Psoas muscle (tissue), 8 donors: ENCODE measurements at places on chromosomes 16 and 17. TPM values are rescaled to one million over a fixed set of nuclear protein-coding genes. Genes with fewer than 3 reads are reported as not detected.

C1QL1 gene
- total RNA-seq, result not detected

CDK5R1 gene
- total RNA-seq, result 3.0 TPM

DNA sequence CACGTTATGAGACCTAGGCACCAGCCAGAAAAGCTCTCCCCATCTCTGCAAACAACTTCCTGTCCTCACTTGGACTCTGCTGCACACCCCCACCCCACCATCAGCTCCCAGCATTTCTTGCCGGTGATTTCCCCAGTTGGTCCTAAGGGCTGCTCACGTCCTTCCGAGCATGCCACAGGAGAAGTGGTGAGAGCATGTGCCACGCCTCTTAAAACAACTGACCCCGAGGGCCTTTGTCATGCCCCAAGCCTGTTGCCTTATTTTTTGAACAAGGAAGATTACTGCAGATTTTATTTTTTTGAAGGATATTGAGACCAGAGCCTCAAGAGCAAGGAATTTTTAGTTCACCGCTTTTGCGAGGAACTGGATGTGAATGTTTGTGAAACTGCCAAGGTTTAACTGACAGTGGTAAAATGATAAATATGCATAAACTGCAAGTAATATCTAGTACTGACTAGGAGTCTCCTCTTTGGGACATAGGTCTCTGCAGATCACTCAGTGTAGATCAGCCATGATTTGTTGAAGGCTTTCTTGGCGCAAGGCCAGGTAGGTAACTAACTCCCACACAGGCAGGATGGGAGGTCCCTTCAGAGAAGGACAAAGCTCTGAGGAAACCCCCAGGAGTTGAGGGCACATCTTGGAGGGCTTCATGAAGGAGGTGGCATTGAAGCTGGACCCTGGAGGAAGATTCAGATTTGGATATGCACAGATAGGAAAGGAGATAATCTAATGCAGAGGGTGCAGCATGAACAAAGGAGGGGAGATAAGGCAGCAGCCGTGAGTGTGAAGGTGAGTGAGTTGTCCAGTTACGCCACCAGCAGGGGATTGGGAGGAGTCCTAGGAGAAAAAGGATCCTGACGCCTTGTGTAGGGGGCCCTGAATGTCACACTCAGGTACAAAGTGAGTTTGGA, 44.7 kb downstream of the TMEM132E start:
- no peak for DNase-seq

MT4 gene
- total RNA-seq, result not detected

GRCh38 chr16:27725236-27726000, 175.5 kb downstream of the KATNIP start:
- DNase-seq, result no peak

DNA sequence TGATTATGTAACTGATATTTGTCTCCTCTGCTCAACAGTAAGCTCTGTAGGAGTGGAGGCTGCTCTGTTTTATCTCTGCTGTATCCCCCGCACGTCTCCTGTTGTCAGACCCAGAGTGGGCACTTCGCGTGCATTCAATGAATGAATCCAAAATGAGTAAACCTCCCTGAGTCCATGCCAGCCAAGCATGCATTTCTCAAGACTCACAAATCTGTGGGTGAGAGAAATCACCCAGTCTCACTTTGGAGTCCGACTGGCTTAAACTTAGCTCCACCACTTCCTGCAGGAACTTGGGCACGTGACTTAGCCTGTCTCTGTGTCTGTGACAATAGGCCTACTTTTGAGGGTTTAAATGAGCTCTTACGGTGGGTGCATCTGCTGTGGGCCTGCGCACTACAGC, 3.7 kb downstream of the PNPO start:
- no peak for DNase-seq

DNA sequence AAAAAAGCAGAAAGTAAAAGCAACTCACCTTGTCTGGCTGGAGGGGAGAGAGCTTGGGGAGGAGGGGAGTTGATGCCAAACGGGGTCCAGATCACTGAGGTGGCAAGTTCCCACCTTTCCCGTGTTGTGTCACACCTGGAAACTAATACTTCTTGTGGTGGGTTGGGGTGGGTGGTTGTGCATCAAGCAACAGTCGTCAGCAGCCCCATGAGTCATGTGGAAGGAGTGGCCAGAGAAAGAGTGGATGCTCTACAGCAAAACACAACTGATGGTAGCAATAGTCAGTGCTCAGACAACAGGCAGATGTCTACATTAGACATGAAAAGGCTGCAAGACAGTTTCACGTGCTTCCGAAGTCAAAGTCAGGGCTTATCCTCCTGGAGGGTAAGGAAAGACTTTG, 35.4 kb downstream of the ARSG start:
- no peak for DNase-seq

ITGA3 gene
- total RNA-seq, result 7.8 TPM

C16orf96 gene
- 0.32 TPM for total RNA-seq

SLFN12 gene
- 3.8 TPM for total RNA-seq

- no peak for DNase-seq
Measured at GRCh38 chr16:67516296-67517154, 12.1 kb upstream of the RIPOR1 start.

DNA sequence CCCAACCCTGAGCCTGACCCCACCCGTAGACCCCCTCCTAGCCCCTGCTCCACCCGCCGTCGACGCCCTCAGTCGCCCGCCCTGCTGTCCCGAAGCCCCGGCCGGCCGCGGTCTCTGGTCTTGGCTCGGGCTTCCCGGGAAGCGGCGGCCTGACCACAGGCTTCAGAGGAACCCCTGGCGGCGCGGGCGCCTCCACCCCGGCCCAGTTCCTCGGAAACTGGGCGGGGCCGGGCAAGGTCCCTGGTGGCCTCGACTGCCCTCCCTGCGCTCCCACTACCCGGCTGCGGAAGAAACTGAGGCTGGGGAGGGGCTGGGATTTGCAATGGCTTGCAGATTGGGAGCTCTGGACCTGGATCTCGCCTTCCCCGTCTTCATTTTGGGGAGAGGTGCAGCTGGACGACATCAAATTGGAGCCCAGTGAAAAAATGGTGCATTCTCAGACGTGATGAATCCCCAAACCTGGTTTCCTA, 692 bp upstream of the SOCS1 start:
- DNase-seq, result peak; percentile 81

DNA sequence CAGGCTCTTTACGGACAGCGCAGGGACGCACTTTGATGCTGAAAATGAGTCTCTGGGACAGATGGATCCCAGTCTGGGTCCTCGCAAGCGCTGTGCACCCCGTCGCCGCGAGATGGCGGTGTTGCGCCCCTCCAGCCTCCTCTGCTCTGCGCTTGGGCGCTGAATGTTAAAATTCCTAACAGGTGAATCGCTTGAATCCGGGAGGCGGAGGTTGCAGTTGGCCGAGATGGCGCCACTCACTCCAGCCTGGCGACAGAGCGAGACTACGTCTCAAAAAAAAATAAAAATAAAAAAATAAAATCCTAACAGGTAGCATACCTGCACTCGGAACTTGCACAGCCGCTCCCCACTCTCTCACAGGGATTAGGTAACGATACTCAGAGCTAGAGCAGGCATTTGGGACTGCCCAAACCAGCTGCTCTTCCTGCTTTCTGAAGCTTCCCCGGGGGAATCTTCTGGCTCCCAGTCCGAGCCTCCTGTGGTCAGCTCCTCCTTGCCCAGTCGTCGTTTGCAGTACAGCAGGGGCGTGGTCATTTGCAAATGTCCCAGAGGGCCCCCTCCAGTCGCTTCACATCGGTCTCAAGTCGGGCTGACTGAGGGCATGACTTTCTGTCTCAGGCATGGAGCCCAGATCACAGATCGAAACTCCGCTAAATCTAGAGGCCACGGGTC, 26.2 kb upstream of the OSGIN1 start:
- DNase-seq, result peak; percentile 77

PIMREG gene
- not detected for total RNA-seq

DNA sequence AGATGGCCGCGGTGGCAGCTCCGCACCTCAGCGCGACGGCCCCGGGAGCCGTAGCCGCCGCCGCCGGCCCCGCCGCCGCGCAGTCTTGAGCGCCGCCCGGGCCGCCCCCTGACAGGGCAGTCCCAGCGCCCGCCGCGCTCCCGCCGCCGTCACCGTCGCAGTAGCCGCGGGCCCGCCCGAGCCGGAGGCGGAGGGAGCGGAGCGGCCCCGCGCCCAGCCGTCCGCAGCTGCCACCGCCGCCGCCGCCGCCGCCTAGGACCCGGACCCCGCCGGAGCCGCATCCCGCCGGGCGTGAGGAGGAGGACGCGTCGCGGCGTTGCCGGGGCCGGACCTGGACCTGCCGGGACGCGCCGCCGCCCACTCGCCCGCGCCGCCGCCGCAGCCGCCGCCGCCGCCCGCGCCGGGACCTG, 218 bp downstream of the TNRC6C start:
- DNase-seq, result no peak
